8988T (cell line): ENCODE measurements at places on chromosomes 1 and 21.
A peak's percentile ranks its signal among the peaks of the same experiment; 100 is the strongest.

DNA sequence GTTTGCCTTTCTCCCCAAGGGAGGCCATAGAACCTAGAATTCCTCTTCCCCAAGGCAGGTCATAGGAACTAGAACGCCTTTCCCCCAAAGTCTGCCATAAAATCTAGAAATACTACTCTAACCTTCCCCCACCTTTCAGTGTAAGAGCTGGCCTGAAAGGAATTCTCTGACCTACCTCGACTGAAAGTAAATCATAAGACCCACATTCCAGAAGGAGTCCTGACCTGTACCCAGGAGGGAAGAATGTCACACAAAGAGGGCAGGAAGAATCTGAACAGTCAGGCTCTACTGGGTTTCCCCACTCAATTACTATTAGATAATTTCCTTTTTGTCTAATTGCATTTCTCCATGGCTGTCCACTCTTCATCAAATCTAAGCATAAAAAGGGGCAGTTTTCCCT lies 5.7 kb upstream of the ATG4C start:
- DNase-seq: no peak

DNA sequence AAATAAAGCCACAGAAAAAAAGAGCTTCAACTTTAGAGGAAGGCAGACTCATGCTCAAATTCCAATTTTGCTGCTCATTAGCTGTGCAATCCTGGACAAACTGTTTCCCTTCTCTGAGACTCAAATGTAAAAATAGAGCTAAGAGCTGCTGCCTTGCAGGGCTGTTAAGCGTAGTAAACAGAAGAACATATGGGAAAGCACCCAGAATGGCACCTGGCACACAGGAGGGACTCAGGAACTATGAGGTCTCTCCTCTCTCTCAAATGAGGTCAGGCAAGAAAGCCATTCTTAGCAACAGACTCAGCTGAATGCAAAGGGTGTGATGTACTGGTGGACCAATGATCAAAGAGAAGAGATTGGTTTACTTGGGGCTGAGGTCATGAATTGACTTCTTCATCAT lies 61.3 kb downstream of the TRABD2B start:
- DNase-seq: no peak

DNA sequence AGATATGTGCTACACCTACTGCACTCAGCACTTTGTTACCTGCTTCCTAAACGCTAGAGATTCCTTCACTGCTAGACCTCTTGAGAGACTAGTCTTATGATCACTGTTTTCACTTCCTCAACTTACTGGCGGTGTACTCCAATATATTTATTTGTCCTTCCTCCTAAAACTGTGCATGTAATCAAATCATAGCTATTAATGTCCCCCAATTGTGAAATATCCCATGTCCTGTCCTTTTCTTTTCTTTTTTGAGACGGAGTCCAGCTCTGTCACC lies 3.4 kb downstream of the SOAT1 start:
- no peak for DNase-seq

DNA sequence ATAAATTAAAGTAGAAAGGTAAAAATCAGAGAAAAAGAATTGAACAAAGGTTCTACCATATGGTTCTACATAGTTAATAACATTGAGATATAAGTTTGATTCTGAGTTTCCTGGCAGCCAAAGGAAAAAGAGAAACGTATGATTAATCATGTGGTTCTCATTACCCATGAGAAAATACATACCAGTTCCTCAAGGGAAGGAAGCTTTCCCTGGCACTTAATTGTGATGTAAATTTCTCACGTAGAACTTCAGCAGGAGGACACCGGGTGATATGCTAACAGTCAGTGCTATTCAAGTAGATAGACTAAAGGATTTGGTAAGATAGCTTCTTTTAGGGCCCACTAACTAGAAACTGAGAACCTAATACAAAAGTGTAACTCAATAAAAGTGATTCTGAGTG lies 218.5 kb downstream of the NFIA start:
- DNase-seq: no peak

DNA sequence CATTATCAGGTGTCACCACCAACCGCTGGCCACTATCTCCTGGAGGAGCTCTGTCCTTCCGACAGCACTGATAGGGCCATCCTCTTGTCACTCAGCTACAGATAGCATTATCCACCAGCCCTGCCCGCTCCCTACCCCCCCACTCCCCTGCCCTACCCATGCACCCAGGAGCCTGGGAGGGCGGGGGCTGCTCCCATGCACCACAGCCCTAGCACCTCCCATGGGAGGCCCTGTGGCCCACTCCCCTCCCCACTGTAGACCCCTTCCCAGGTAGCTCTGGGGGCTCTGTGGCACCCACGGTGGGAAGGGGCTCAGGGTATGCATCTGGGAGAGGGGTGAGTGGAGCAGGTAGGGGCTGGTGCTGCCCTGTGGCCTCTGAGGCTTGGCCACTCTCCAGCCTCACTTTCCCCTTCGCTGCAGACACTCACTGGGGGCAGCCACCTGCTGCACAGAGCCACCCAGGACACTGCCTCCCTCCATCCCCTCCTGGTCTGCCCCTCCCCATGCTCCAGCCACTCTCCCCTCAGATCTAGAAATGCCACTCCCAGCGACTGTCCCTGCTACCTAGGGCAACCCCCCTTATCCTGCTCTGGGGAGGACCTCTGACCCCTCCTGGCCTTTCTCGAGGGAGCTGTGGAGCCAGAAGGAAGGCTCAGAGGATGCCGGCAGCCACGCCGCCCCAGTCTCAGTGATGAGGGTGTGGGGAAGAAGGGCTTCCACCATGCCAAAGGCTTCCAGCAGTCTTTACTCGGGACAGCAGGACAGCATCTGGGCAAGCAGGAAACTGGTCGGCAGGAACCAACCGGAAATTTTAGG lies 58.5 kb downstream of the WNT9A start:
- DNase-seq: peak; percentile 37

GRCh38 chr1:55618199-55618598 lies 403.0 kb upstream of the USP24 start:
- DNase-seq: no peak

GRCh38 chr1:86082183-86082582 lies 74.4 kb downstream of the COL24A1 start:
- DNase-seq: no peak

- DNase-seq: no peak
These were observed 19.7 kb downstream of the PRAMEF1 start for GRCh38 chr1:12810691-12811408.

DNA sequence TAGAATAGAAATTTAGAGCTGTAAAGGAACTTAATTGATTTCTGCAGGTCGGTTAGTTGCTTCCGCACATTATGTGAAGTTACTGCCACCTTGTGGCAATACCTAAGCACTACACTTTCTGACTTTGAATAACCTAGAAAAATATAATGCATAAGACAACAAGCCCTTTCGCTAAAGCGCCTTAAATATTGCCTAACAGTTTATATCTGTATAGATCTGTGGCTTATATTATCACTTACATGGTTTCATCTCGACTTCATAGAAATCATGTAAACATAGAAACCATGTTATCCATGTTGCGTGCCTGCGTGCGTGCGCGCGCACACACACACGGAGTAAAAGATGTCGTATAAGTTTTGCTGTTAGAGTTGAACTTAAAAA lies 10.9 kb upstream of the IFI16 start:
- DNase-seq: no peak

DNA sequence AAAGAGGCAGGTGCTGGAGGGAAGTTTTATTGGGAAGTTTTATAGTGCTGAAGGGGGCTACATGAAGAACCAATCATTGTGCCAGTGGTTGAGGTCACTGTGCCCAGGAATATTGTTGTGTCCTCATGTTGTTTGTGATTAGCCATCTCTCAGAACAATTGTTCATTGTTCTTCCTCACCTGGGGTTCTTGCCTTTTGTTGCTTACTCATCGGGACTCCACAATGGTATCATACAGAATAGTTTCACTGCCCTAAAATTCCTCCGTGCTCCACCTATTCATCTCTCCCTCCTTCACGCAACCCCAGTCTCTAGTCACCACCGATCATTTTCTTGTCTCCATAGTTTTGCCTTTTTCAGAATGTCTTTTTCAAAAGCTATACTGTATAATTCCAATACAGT lies 38.9 kb upstream of the CDC14A start:
- DNase-seq: no peak

DNA sequence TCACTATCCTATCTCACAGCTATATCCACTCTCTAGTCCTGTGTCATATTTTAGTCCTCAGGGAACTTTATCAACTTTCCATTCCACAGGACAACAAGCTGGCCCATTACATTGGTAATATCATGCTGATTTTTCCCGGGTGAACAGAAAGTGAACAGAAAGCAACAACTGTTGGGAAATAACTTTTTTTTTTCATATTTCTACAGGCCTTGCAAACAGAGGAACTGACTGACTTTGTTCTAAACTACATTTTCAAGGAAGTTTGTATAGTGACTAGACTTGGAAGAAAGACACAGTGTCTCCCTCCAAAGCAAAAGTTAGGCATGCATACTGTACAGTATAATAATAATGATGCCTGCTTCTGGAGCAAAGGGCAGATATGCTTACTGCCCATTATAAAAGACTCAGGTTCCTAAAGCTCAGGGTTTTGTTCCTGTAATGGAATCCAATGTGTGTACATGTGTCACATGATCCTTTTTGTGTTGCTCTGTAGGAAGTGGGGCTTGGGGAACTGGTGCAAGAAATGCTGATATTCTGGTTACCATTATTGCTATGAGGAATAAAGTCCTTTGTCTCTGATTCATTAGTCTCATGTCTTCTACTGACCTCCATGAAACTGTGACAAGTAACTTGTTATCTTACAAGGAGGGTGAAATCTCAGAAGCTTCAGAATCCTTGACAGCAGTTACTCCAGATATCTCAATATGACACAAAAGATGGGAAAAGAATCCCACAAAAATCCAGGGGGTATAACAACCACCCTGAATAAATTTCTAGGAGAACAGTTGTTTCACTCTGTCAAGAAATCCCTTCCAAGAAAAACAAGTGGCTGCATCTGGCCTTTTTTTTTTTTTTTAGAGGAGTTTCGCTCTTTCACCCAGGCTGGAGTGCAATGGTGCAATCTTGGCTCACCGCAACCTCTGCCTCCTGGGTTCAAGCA lies 17.7 kb upstream of the NTPCR start:
- DNase-seq: no peak

DNA sequence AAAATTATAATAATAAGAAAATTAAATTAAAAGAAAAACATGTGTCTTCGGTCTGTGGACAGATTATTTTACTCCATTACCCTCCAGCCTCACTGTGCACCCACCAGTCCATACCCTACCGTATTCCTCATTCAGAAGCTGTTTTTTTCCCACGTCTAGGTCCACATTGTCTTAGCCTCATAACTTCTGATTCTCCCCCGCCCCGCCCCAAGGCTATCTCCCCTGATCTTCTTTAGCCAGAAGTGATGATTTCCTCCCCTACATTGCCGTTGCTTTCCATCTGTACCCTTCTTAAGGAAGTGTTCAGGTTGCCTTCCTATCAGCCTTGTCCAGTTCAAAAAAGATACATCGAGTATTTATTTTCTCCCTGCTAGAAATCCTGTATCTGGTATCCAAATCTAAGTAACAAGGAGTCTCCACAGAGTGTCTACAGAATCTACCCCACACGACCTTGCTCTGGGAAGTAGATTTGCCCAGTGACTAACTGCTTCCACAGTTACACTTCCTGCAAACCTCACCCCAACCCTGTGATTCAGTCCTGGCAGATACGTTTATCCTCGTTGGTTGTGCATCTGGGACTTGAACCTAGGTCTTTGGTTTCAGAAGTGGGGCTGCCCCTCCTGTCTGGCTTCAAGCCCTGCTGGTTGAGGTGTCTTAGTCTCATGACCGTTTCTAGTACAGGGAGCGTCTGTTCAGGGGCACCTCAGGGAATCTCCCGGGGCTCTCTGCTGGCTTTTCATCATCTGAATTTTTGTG lies 470.2 kb downstream of the CAMTA1 start:
- DNase-seq: no peak

DNA sequence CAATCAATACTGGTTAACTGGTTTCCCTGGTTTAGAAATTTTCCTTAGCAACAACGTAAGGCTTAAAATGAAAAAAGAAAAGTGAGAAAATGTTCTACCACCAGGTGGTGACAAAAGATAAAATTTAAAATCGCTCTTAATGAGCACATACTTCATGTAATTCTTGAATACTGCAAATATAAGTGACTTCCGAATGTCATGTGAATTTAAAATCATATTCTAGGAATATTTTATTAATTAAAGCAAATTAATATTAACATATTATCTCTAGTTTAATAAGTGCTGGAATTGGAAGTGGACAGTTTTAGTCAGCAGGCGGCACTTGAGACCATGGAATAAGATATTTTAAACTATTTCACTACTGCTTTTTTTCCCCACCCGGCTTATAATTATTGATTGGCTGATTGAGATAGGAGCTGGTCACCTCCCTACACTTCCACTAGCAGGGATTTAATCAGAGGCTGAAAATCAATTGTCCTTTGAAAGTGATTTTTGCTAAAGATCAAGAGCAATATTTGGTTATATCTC lies 5.0 kb upstream of the ADAMTS1 start:
- DNase-seq: no peak

DNA sequence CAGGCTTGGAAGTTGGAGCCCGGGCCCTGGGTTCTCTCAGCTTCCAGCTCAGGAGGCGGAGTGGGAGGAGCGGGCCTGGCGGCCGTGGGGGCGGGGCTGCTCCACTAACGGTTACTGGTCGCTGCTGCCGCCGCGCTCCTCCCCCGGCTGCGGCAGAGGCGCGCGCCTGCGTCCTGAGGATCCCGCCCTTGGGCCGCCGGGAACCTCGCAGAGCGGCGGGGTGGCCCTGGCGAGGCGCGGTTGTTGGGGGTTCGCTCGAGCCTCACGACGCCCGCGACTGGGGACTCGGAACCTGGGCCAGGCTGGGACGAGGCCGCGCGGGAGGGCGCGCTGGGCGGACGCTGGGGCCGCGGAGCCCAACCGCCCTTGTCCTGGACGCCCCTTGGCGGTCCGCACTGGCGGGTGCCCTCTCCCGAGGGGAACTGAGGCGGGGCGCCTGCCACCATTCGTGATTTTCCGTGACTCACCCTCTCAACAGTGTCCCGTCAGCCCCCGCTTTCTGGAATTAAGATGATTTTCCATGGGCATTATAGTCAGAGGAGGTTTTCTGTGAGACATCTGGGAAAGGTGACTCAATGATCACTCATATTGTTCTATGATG lies 34.1 kb downstream of the OR2G3 start:
- DNase-seq: no peak

DNA sequence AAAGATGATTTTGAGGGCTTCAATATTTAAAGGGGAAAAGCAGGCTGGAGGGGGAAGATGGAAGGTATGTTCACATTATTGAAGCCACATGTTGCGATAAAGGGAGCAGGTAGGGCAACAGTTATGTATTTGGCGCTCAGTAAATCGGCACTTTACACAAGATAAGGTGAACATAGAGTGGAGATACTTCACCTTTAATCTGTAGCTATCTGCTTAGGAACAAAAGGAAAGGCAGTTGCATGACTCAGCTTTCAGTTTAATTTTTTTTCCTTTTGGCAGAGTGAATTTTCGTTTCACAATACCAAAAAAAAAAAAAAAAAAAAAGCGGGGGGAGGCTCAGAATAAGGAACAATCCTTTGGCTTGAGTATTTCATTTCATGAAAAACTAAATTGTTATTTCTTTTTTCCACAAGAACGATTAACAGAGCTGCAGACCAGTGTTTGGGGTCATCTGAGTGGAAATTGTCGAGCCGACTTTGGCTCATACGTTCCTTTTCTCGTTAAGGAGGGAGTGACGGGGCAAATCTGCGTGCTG lies 1.1 kb upstream of the COQ8A start:
- DNase-seq: no peak
